ENCODE measurements at places on chromosomes 6 and 20. TPM values are rescaled to one million over a fixed set of nuclear protein-coding genes. Genes with fewer than 3 reads are reported as not detected.

- no peak for DNase-seq
Observed at GRCh38 chr6:19289457-19289856, 547.7 kb upstream of the ID4 start.

GRCh38 chr20:5751856-5752255 lies 1.7 kb downstream of the SHLD1 start:
- DNase-seq = no peak

DNA sequence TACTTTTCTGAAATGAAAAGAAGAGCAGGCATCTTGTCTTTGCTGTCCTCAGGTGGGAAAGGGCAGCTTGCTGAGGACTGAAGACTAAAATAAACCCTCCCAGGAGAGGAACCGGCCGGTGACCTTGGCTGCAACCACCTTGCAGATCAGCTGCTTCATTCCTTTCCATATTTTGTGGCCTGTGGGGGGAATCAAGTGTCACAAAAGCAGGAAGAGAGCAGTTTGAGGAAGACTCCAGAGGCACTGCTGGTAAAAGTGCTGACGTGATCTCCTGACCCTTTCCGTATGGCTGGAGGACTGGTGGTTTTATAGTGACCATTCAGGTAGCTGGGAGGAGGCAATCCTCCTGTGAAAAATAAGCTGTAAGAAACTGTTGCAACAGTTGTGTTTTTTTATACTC lies 157.0 kb downstream of the PLCB4 start:
- DNase-seq = no peak

- DNase-seq = no peak
Observed at GRCh38 chr20:3998998-3999397, 16.4 kb downstream of the RNF24 start.

The KCNG1 gene
- total RNA-seq = 0.41 TPM

The TRIM15 gene
- total RNA-seq = not detected

The FAXC gene
- total RNA-seq = 0.81 TPM
